ENCODE measurements at places on chromosomes 2 and 18.

- peak; percentile 39 for ATAC-seq
- peaks cover 32% of the 10 kb centered on the region for H3K4me1 ChIP-seq
- H3K4me3 ChIP-seq, result no peak overlapping the region
- peaks cover 31% of the 10 kb centered on the region for H3K36me3 ChIP-seq
- no peaks in the 10 kb centered on the region for H3K27me3 ChIP-seq
Measured at GRCh38 chr2:84833481-84834150, 47.3 kb downstream of the TRABD2A start.

GRCh38 chr2:63192889-63193774, 142.5 kb downstream of the OTX1 start:
- H3K27me3 ChIP-seq, result no peaks in the 10 kb centered on the region
- ATAC-seq, result no peak
- no peak overlapping the region for H3K4me3 ChIP-seq
- no peak overlapping the region for H3K27ac ChIP-seq
- H3K4me1 ChIP-seq, result no peaks in the 10 kb centered on the region

- peaks cover 25% of the 10 kb centered on the region for H3K27me3 ChIP-seq
- no peak overlapping the region for H3K27ac ChIP-seq
- H3K4me3 ChIP-seq, result peak overlapping the region; percentile 37
- H3K36me3 ChIP-seq, result no peaks in the 10 kb centered on the region
Measured at GRCh38 chr2:170408461-170409163, 230.7 kb downstream of the MYO3B start.

DNA sequence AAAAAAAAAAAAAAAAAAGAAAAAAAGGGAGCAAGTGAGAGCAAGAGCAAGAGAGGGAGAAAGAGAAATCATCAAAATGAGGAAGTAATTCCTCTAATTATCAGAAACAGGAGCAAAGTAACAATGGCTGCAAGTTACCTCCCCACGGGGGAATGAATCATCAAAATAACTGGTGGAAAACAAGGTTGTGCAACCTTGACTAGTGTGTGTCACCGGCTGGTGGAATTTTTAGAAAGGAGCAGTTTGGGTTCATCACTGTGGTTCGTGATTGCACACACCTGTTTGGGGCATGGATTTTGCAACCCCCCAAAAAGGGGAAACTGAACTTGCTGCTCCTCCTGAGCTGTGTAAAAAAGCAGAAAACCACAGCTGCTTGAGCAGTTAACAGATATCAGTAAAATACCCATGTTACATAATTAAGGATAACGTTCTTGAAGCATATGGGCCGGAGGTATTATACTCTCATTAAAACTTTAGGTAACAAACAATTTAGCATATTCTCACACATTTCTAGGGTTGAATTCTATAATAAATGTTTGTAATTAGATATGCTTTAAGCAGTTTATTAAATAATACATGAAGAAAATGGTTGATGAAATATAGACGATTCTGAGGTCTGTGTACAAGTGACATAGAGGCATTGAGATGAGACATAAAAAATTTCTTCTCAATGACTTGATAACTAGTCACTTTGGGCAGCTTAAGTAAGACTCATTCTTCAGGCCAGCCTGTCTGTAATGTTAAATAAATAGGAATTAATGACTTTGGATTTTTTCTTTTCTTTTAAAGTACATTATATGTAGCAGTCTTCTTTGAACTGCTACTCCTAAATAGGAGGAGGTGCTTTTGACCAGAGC, 184.2 kb upstream of the ZEB2 start:
- H3K27ac ChIP-seq, result no peak overlapping the region
- no peak for ATAC-seq
- H3K4me3 ChIP-seq, result no peak overlapping the region
- no peaks in the 10 kb centered on the region for H3K4me1 ChIP-seq
- no peaks in the 10 kb centered on the region for H3K36me3 ChIP-seq

- peaks cover 88% of the 10 kb centered on the region for H3K36me3 ChIP-seq
- peak overlapping the region; percentile 89 for H3K27ac ChIP-seq
- peak overlapping the region; percentile 98 for H3K4me3 ChIP-seq
- peaks cover 62% of the 10 kb centered on the region for H3K4me1 ChIP-seq
- H3K27me3 ChIP-seq, result no peaks in the 10 kb centered on the region
- peak; percentile 76 for ATAC-seq
Measured at GRCh38 chr2:224938651-224939182, 103.6 kb downstream of the DOCK10 start.

DNA sequence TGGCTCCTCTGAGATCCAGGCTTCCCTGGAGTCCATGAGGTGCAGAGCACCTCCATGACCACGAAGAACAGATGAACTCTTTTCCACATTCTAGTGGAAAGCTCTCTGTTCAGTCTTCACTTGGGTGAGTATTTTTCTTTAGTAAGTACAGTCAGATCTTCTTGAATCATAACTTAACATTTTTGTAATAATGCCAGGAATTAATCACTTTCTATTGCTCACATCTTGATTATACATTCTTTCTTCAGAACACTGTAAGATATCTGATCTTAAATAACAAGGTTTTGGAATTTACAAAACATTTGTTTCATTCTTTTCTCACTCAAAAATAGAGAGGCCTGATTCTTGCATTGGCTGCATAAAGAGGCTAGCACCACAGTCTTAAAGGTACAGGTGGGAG, 45.4 kb upstream of the RND3 start:
- no peaks in the 10 kb centered on the region for H3K4me1 ChIP-seq
- no peak for ATAC-seq
- no peak overlapping the region for H3K4me3 ChIP-seq
- no peak overlapping the region for H3K27ac ChIP-seq

DNA sequence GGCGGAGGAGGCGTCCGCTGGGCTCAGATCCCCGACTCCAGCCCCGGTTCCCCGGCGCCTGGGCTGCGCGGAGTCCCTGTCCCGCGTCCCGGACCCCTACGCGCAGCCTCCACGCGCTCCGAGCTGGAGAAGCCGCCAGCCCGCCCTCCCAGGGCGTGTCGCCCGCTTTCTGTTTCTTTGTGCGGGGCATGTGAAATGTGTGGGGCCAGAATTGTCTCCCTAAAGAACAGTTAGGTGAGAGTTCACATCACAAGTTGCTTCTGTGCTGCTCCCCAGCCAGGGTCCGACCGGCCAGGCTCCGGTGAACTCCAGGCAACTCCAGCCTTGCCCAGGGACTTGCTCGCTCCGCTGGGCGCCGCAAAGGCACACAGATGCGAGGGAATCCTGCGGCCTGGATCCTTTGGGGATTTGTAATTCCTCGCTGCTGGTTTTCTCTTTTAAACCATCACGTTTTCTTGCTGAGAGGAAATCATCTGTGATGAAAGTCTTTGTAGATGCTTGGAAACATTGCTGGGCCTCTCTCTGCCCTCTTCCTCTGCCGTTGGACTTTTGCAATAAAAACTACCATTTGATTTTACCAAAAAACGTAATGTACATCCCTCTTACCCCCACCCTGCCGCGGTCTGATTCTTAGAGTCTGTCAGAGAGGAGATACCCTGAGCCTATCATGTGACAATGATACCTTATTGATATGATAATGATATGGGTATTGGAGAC, 631 bp downstream of the GYPC start:
- H3K36me3 ChIP-seq, result peaks cover 56% of the 10 kb centered on the region
- H3K4me1 ChIP-seq, result peaks cover 25% of the 10 kb centered on the region
- peak overlapping the region; percentile 98 for H3K27ac ChIP-seq
- peak overlapping the region; percentile 99 for H3K4me3 ChIP-seq
- H3K27me3 ChIP-seq, result no peaks in the 10 kb centered on the region

- H3K4me3 ChIP-seq, result no peak overlapping the region
- peaks cover 20% of the 10 kb centered on the region for H3K36me3 ChIP-seq
- peak; percentile 28 for ATAC-seq
- peaks cover 10% of the 10 kb centered on the region for H3K4me1 ChIP-seq
- no peaks in the 10 kb centered on the region for H3K27me3 ChIP-seq
Measured at GRCh38 chr2:113233593-113234550, 44.8 kb downstream of the PAX8 start.

DNA sequence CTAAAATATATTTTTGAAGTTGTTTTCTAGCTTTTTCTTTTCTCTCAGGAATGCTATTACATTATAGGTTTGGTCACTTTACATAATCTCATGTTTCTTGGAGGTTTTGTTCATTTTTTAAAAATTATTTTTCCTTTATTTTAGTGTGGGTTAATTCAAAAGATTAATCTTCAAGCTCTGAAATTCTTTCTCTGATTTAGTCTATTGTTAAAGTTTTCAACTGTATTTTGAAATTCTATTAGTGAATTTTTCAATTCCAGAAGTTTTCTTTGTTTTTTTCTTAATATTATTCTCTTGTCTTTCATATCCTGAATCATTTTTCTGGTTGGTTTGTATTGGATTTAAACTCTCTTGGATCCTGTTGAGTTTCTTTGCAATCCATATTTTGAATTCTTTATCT, 80.4 kb downstream of the MSTN start:
- H3K4me1 ChIP-seq, result no peaks in the 10 kb centered on the region
- no peak overlapping the region for H3K4me3 ChIP-seq
- no peak overlapping the region for H3K27ac ChIP-seq
- H3K36me3 ChIP-seq, result no peaks in the 10 kb centered on the region
- no peak for ATAC-seq
- peaks cover 11% of the 10 kb centered on the region for H3K27me3 ChIP-seq

DNA sequence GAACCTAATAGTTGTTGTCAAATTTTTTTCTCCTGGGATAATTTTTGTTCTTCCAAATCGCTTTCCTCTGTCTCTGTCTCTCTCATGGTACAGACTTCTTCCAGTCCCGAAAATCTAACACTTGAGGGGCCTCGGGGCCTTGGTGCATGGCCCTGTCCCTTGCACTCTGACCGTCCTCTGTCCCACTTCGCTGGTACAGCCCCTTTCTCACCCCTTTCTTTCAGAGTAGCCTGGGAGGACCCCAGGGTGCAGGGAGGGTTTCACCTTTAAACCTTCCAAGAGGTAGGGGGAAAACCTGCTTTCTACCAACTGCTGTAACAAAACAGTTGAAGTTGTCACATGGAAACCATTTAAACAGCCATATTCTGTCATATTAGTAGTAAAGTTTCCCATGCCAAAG, 22.2 kb upstream of the FAHD2A start:
- no peak overlapping the region for H3K4me3 ChIP-seq
- H3K27ac ChIP-seq, result no peak overlapping the region
- peaks cover 14% of the 10 kb centered on the region for H3K27me3 ChIP-seq
- ATAC-seq, result no peak
- no peaks in the 10 kb centered on the region for H3K4me1 ChIP-seq

- no peak for ATAC-seq
- no peaks in the 10 kb centered on the region for H3K36me3 ChIP-seq
- no peak overlapping the region for H3K4me3 ChIP-seq
- no peaks in the 10 kb centered on the region for H3K4me1 ChIP-seq
Measured at GRCh38 chr2:75569546-75569945, 8.8 kb upstream of the EVA1A start.

DNA sequence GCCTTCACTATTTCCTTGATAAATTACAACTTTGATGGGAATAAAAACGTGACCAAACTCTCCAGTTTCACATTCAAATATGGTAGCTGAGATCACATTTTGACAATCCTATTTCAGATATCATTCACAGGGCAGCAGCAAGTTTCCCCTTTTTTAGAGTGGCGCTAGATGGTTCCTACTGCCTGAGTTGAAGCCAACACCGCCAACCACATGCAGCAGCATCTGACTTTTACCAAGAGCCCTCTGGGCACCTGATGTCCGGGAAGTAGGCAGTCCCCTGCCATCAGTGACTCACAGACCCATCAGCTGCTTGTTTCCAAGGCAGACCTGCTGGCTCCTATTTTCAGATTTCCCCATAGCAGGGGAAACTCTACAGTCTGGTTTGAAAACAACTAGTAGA, 4.0 kb upstream of the MREG start:
- peak overlapping the region; percentile 47 for H3K27ac ChIP-seq
- no peaks in the 10 kb centered on the region for H3K36me3 ChIP-seq
- no peaks in the 10 kb centered on the region for H3K27me3 ChIP-seq

DNA sequence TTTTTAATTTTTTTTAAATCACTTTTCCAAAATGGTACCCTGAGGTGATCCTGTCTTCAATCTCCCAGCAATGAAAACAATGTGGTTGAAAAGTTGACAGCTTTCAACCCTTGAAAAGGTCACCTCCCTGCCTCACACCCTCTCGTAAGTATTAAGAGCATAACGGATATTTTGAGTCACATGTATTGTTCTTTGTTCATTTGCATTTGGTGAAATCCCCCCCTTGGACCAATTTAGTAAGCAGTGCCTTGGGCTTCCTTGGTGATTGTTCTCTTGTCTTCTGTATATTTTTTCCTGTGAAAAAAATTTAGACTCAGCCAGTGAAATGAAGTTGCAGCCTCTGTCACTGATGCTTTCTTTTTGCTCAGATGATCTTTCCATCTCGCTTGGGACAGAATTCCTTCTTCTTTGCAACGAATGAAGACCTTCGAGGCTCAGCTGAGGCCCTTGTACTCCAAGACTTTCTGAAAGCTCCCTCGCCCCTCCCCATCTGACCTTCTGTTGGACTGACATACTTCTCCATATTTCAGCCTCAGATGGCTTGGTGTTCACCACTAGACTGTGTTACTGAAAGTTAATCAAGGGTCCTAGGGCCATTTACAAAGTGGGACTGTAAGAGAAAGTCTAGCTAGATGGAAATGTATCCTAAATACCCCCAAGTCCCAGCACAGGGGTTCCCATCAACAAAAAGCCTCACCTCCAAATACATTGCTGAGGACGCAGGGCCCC, 158.4 kb downstream of the BCL2 start:
- ATAC-seq, result peak; percentile 45
- peaks cover 68% of the 10 kb centered on the region for H3K4me1 ChIP-seq
- peak overlapping the region; percentile 98 for H3K27ac ChIP-seq
- peak overlapping the region; percentile 75 for H3K4me3 ChIP-seq
- peaks cover 95% of the 10 kb centered on the region for H3K36me3 ChIP-seq

GRCh38 chr2:208531361-208531760, 124.8 kb downstream of the PTH2R start:
- H3K36me3 ChIP-seq, result no peaks in the 10 kb centered on the region
- no peaks in the 10 kb centered on the region for H3K4me1 ChIP-seq
- H3K27me3 ChIP-seq, result no peaks in the 10 kb centered on the region

DNA sequence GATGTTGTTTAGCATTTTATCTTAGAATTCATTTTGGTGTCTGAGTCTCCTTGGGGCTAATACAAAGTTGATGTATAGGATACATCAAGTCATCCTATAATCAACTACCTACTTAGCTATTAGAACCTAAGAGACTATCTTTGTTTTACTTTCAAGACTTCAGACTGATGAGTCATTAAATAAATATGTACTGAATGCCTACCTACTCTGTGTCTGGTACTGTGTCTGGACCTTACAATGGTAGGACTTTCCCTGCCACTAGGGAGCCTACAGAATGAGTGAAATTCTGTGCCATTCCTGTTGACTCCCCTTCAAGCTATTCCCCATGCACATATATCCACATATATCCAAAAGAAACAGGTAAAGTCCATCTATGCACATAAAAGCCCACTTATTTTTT, 114.5 kb downstream of the ERBB4 start:
- no peak overlapping the region for H3K4me3 ChIP-seq
- H3K36me3 ChIP-seq, result no peaks in the 10 kb centered on the region
- no peaks in the 10 kb centered on the region for H3K4me1 ChIP-seq
- no peaks in the 10 kb centered on the region for H3K27me3 ChIP-seq

- peaks cover 22% of the 10 kb centered on the region for H3K4me1 ChIP-seq
- H3K27me3 ChIP-seq, result no peaks in the 10 kb centered on the region
- no peak for ATAC-seq
Measured at GRCh38 chr2:37070931-37071330, 13.2 kb downstream of the HEATR5B start.
